Adipocyte (in vitro differentiated cells): ENCODE measurements at places on chromosomes 13 and 19.

- DNase-seq: no peak
Observed at GRCh38 chr13:26618726-26619125, 61.2 kb downstream of the WASF3 start.

GRCh38 chr13:75395066-75395465 lies 86.9 kb downstream of the TBC1D4 start:
- DNase-seq: no peak

DNA sequence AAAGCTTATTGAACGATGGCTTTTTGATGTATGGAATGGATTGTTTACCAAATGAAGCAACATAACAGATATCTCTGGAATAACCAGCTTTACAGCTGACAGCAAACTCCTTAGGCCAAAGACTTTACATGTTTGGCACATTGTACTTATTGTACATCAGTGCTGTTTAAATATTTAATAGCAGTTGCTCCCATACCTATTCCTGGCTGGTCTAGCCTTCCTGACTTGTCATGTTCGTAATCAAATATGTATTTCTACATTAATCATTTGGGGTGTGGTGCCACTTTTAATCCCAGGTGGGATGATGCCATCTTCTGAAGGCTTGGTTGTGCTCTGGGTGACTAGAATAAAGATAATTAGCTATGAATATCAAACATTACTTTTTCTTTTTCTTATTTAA lies 67.4 kb upstream of the FRY start:
- no peak for DNase-seq

DNA sequence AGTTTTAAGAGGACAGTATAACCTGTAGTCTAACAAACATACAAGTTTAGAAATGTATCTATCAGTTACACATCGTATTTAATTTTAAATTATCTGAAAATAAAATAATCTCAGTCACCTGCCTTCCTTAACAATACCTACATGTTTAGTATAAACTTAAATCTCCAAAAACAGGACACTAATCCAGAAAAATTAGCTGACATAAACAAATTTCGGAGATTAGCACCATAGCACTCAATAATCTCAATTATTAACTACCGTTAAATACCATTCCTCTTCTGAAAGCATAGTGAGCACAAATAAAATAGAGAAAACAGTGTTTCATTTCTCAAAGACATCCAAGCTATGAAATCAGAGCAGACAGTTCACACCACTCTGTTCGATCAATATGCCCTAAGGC lies 13.2 kb downstream of the MED4 start:
- no peak for DNase-seq

DNA sequence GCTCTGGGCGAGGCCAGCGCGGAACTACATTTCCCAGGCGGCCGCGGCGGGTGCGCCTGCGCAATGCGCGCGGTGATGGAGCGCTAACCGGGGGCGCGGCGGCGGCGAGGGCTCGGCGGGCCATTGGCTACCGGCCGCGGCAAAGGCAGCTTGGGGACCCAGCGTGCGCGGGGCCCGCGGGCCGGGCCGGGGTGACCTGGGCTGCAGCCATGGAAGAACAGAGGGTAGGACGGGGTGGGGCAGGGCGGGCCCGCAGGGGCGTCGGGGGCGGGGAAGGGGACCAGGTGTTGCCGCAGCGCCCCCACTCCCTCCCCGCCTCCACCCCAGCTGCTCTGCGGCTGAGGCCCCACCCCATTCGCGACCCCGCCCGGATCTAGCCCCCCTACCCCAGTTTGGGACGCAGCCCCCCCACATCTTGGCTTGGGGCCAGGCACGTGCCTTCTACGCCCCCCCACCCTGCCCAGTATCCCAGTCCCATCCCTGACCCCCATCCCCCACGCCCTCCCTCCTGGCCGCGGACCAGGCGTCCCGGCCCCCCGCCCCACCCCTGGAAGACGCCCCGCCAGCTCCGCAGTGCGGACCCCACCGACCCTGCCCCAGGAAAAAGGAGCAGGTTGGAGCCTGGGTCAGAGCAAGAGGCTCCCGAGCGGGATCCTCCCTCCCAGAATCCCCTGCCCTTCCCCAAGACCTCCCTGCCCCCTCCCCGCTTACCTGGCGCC lies at the start of gene FSD1:
TSS of gene FSD1 (plus strand) at position 61 of the 719 bp plus-strand sequence. CDS start at position 210, 149 bp downstream.
- DNase-seq: peak; percentile 78

GRCh38 chr13:108795841-108796240 lies 166.4 kb downstream of the MYO16 start:
- DNase-seq: no peak

GRCh38 chr19:40393894-40394815 lies 4.2 kb upstream of the HIPK4 start:
- no peak for DNase-seq

DNA sequence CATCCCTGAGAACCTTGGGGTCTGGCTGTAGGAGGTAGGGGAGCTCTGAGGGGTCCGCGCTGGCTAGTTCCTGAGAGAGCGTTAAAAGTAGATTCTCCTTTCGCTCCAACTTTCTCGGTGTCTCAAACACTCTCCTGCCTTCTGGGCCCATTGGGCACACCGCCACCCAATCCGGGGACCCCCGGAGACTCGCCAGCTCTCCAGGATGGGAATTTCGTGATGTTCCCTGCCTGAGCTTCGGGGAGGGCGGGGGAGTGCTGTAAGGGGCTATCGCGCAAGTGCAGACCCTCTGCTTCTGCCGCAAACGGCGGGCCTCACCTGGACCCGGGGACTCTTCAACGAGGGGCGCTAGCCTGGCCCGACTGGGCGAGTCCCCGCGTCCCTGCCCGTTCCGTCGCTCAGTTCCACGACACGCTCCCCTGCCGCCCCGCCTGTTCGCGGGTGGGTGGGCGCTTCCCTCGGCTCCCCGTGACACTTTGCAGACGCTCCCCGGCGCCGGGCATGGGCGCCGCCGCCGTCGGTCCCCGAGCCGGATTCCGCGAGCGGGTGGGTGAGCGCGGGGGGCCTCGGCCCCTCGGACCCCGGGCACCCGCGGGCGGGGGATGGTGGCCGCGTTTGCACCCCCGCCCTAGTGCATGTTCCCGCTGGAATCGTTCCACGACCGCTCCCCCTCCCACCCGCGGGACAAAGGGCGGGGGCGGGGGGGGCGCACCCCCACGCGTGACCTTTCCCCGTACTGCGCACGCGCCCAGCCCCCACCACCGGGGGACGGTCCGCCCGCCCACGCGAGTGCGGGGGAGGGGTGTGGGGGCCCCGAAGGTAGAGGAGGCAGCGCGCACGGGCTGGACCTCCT lies at the start of gene CCDC106:
TSS of gene CCDC106 (plus strand) at position 481 of the 853 bp plus-strand sequence. CDS start 835 bp downstream, outside the sequence.
- DNase-seq: peak; percentile 86

DNA sequence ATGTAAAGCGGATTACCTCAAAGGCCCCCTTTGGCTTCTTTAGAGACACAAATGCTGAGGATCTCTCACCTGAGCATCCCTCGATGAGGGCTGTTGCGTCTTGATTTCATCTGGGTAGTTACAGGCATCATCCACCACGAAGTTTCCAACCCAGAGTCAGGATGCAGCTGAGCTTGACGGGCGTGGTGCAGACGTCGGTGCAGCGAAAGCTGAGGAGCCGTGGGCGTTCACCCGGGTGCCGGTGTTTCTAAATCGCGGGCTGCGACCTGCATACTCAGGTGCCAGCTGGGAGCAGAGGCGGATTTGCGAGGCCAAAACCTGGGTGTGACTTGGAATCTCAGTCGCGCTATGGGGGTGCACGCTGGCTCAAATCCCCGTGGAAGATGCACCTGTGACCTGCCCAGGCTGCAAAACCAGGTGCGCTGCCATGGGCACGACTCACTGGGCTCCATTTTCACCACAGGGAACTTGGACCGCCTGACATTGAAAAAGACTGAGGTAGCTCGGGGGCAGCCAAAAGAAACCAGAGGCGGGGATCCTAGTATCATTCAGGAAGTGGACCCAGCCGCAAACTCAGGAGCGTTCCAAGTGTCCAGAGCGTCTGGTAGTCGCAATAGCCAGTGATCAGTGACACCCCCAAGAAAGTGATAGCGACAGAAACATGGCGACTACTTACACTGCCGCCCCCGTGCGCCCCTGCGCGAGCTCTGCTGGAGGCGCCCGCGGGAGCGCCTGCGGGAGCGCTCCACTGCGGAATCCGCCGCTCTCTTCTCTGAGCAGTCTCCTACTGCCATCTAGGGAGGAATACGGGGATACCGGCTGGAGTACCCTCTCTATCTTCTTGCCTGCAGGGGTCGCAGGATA lies 36.4 kb upstream of the IGFL4 start:
- peak; percentile 88 for DNase-seq
